ENCODE measurements at places on chromosomes 11 and 22.

GRCh38 chr22:24801901-24802465, 4.0 kb upstream of the SGSM1 start:
- DNase-seq, result no peak

DNA sequence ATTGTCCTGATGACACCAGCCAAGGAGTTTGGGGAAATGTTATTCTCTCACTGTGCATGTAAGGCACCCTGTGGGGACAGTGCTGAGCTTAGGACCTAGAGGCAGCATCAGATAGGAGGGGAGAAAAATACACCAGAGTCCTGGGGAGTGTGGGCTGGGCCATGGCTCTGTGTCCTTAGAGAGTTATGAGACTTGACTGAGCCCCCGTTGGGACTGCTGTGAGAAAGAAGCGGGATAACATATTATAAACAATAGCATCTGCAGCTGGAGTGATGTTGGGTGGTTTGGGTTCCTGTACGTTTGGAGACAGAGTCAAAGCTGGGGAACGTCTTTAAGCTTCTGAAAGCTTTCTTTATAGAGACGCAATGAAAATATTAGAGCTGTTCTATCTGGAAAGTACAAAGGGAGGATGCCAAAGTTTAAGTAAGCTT, 90.9 kb upstream of the CRTAM start:
- DNase-seq, result no peak

- DNase-seq, result no peak
These were observed 2.6 kb upstream of the TOP3B start for GRCh38 chr22:21985214-21985613.

DNA sequence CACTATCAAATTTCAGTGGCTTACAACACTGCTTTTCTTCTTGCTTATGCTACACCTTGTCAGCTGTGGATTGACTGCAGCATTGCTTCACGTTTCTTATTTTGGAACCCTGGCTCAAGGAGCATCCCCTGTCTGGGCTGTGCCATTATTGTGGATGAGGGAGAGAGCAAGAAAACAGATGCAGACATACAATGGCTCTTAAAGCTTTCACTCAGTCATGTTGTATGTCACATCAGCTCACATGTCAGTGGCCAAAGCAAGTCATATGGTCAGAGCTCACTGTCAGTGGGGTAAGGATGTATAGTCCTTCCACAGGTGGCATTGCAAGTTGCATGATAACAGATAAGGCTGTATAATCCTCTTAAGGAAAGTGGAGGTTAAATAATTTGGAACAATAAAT, 10.0 kb downstream of the ARHGEF12 start:
- DNase-seq, result no peak

DNA sequence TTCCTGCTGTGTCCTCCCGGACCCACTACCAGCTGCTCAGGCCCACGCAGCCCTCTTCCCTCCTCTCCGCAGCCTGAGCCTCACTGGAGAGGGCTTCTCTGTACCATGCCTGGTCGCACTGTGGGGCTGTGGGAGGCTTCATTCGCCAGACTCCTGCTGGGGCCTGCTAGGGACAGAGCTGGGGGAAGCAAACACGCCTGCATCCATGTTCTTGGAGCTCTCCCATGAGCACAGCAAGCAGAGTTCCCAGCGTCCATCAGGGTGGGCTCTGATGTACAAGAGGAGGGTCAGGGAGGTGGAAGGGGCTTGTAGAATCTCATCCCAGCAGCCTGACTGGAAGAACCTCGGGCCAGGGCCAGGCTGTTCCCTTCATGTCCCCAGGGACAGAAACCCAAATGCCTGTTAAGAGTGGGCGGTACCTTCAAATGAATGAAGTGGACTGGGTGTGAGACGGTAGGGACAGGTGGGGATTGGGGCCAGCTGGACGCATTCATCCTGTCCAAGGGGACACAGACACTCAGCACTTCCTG, 59.9 kb downstream of the MPPED1 start:
- DNase-seq, result no peak

- no peak for DNase-seq
These were observed 17.5 kb upstream of the FIBIN start for GRCh38 chr11:26976389-26976788.

- no peak for DNase-seq
These were observed 31.2 kb upstream of the MUC5AC start for GRCh38 chr11:1126491-1126926.

DNA sequence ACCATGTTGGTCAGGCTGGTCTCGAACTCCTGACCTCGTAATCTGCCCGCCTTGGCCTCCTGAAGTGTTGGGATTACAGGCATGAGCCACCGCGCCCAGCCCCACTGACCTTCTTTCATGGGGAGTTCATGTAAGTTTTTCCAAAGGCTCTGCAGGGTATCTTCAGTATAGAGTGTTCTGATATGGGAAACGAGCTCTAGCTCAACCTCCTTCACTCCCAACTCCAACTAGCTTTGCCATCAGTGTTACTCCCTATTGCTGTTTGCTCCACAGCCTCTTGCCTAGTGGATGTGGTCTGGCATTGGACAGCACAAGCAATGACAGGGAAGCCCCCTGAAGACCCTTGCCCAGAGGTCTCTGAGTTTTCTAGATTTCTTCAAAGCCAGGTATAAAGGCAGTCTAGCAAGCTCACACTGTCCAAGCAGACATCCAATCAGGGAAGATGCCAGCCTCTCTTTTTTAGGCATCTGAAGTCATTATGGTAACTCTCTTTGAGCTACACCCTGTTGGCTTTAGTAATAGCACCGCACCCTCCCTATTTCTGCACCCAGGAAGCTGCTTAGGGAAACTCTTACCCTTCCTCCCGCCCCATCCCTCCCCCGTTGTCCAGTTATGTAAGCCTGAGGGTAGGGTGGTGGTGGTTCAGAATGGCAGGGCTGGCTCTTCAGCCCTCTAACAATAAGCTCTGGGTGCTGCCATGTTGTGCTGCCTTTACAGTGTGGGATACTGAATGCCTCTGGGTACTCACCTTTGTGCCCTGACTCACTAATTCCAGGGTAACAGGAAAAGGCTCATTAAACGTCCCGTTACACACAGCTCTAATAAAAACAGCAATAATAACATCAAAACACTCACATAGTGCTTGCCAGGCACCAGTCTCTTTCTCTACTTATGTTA, 41.4 kb upstream of the CLDN5 start:
- DNase-seq, result no peak

GRCh38 chr11:578276-579035, 2.2 kb downstream of the PHRF1 start:
- DNase-seq, result no peak

DNA sequence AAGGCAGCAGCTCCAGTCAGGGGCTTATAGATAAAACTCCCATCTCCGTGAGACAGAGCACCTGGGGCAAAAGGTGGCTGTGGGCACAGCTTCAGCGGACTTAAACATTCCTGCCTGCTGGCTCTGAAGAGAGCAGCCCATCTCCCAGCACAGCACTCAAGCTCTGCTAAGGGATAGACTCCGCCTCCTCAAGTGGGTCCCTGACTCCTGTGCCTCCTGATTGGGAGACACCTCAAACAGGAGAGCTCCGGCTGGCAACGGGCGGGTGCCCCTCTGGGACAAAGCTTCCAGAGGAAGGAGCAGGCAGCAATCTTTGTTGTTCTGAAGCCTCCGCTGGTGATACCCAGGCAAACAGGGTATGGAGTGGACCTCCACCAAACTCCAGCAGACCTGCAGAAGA, 279.4 kb downstream of the LARGE1 start:
- no peak for DNase-seq

DNA sequence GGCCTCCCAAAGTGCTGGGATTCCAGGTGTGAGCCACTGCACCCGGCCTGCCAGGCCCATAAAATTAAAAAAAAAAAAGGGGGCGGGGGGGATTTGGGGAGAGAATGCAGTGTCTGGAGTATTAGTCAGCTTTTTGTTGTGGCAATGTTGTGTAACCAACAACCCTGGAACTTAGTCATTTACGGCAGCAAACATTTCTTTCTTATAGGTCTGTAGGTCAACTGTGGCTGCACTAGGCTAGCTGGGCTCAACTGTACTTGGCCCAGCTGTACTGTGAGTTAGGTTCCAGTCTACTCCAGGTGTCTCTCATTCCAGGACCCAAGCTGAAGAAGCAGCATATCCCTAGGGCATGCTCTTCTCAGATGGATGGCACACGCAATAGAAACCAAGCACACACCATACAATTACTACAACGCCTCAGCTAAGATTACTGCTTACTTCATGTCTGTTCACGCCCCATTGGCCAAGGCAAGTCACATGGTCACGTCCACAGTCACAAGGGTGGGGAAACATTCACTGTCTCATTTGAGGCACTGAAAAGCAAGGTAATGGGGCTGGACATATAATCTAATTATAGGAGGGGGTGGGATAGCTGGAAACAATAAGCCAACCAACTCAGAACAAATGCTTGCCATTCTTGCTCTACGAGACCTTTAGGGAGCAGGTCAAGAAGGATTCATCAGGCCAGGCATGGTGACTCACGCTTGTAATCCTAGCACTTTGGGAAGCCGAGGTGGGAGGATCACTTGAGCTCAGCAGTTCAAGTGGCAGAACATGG, 10.4 kb upstream of the SPINDOC start:
- DNase-seq, result no peak

- no peak for DNase-seq
These were observed 10.8 kb downstream of the PRR5L start for GRCh38 chr11:36306888-36307287.

DNA sequence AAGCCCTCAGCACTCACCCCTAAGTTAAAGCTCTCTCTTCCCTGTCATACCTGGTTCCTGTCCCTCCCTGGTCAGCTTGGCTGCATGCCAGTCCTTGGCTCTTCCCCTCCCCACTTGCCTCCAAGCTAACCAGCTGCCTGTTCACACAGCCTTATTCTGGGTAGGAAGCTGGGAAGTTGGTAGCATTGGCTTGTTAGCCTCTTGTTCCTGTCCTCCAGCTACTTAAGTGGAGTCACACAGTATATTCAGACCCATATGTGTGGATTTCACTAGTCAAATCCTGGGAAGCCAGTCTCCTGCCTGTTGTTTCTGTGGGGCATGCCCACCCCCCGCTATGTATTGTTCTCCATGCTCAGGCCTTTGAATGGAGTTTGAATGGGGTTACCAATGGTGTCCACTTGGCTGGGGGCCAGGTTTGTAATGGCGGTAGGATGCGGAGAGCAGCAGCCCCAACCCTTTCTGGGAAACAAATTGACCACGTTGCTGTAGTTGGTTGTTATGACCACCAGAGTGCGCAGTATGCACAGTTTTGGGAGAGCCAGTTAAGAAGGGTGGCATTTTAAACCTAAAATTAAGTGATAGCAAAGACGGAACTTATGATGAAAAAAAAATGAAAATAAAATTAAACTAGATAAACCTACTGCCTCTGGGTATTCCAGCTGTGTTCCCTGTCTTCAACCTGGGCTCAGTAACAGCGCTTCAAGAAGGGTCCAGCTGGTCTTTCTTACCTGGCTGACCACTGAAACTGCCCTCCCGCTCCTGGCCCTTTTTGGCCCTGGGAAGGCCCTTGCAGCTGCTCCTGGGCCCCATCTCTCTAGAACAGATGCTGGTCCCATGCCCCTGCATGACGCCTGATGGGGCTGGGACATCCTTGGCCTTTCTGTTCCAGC, 10.7 kb upstream of the RPS3 start:
- DNase-seq, result peak; percentile 12

GRCh38 chr11:64864135-64864472, 14.3 kb downstream of the EHD1 start:
- no peak for DNase-seq

DNA sequence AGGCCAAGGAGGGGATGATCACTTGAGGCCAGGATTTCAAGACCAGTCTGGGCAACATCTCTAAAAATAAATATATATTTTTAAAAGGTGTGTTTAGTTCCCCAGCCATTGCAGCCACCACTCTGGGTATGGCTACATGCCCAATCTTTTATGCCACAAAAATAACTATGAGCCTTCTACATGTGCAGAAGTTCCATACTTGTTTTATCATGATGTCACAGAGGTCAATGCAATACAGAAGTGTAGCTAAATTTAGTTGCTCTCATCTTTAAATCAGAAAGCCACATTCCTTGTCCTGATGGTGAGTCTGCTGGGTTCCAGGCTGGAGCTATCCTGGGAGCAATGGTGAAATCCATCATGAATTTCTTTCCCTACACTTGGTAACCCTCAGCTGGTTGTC, 436.3 kb downstream of the DYNC2H1 start:
- no peak for DNase-seq

DNA sequence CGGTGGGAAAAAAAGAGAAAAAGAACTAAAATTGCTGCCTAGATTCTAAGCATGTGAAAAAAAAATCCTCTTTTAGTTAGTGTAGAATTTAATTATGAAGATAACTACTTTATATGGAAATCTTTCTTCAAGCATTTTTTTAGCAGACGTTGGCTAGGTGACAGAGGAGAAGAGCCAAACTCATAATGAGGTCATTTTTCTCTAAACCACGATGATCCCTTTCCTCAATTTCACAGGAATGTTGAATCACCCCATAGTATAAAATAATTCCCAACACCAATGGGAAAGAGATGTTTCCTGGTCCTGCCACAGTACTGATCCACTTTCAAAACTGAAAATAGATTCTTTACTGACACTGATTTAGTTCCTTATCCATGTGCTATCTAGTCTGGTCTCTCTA, 319.8 kb downstream of the DLG2 start:
- no peak for DNase-seq

DNA sequence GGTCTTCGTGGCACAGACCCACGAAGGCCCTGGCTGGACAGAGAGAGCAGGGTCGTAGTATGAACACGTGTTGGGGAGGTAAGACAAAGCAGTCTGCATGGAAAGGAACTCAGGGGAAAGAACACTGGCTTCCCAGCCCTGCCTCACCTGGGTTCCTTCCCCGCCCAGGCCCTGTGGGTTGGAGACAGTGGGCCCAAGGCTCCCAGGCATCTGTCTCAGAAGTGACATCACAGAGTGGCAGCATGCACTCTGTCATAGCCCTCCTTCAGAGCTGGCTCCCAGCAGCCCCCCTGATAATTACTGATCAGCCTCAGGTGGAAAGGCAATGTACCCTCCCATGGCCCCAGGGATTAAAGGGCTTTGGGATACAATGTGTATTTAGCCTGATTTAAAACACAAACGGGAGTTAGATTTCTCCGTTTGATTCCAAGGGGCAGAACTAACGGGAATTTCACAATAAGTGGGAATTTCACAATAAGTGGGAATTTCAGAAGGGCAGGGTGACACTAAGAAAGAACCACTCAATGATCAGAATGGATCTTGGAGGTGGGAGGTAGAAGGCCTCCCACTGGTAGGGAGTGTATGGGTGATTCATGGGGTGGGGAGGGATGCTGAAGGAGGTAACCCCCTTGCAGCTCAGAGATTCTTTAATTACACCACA, 65.1 kb downstream of the SLC22A12 start:
- DNase-seq, result no peak

GRCh38 chr11:74634537-74634936, 42.2 kb downstream of the POLD3 start:
- DNase-seq, result peak; percentile 32

DNA sequence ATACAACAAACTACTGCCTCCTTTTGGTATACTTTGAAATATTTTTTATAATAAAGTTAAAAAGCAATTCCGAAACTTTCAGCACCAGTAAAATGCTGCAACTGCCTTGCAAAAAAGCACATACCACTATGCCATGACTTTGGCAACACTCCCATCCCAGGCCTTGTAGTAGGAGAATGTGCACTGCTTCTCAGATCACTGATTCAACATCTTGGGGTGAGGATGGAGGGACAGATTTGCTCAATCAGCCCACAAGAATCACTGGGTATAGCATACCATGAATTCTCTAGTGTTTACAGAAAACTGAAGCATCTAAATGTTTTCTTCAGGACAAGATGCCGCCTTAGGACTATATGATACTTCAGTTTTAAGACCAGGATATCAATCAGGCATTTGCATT, 14.9 kb downstream of the EIF4ENIF1 start:
- no peak for DNase-seq
